Tongue (tissue), 3 donors: ENCODE measurements at places on chromosomes 2 and 18.
A peak's percentile ranks its signal among the peaks of the same experiment; 100 is the strongest.

DNA sequence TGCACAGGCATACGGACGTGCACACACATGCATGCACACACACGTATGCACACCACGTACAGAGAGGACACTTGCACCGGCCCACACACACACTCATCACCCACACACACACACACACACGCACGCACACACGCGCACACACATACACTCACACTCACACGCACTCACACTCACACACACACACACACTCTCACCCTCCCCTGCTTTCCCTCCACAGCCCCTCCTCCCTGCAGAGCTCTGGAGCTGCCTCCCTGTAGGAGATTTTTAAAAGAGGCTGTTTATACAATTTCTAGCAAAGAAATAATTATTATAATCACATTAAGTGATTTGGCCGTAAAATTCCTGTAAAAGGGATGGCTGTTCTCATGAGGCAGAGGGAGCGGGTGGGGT is 36.5 kb upstream of the SNED1 start:
- DNase-seq, result no peak

DNA sequence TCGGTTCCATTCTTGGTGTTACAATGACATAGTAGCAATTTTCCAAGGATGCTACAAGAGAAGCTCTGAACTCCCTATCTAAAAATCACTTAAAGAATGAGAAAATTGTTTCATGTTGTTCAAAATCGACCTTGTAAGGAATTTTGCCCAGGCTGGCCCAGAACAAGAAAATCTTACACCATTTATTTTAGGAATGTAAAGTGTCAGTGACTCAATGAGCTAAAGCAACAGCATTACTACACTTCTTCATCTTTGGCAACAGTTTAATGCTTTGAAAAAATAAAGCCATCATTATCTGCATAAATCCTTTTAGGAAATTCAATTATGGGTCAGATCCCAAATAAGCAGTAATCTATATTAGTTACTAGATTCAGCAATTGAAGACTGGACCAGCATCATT is 38.6 kb downstream of the SLC25A12 start:
- DNase-seq, result no peak

GRCh38 chr2:164456619-164457018 is 164.7 kb downstream of the GRB14 start:
- DNase-seq, result peak; percentile 48

- DNase-seq, result no peak
Observed at GRCh38 chr2:172885996-172886395, 150.4 kb downstream of the RAPGEF4 start.

- DNase-seq, result no peak
Observed at GRCh38 chr2:14516844-14517243, 115.7 kb upstream of the LRATD1 start.

DNA sequence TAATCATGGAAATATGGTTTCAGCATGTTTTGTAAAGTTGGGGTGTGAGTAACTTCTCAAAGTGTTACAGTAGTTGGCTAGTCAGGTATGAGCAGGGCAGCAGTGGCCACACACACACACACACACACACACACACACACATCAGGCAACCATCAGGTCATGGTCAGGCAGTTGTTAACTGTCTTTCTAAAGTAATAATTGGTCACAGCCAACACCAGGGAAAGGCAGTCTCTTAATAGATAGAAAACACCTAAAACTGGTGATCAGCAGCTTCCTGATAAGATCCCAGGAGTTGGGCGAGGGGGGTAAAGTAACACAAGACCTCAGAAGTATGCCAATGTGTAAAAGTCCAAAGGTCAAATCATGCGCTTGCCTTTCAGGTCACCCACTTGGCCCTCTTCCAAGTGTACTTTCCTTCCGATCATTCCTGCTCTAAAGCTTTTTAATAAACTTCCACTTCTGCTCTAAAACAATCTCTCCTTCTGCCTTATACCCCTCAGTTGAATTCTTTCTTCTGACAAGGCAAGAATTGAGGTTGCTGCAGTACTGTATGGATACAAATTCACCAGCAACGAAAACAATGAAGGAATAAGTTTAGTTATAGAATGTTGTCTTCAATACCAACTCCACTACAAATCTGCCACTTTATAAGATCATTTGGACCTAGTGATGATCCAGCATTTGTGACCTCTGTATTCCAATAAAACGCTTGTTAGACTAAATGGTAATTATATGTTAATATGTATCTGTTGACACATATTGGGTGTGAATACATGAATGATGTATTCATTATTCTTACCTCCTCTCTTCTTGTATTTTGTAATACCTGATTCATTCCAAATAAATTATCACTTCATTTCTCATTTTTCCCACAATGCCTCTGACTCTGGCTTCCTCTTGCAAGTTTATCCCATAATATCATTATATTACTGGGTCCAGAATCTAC is 254.3 kb downstream of the METTL4 start:
- DNase-seq, result no peak
